ENCODE measurements at places on chromosomes 7 and 10. TPM values are rescaled to one million over a fixed set of nuclear protein-coding genes. Genes with fewer than 3 reads are reported as not detected.

- no peak for DNase-seq
Observed at GRCh38 chr7:107715531-107715930, 28.4 kb upstream of the CBLL1 start.

DNA sequence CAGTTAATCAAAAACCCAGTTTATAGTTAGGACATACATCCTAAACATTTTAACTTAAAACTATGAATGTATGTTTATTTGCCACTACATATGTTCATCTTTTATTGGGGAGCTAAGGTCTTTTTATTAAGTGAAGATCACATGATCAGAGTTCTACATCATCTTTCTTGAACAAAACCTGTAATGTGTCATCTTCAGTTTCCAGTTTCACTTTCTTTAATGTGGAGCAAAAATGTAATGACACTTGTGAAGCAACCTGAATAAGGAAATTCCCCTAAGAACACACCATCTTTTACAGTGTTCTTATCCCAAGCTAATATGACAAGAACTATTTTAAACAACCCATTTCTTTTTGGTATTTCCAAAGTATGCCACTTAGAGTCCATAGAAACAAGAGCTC lies 166.7 kb upstream of the BET1 start:
- DNase-seq = no peak

DNA sequence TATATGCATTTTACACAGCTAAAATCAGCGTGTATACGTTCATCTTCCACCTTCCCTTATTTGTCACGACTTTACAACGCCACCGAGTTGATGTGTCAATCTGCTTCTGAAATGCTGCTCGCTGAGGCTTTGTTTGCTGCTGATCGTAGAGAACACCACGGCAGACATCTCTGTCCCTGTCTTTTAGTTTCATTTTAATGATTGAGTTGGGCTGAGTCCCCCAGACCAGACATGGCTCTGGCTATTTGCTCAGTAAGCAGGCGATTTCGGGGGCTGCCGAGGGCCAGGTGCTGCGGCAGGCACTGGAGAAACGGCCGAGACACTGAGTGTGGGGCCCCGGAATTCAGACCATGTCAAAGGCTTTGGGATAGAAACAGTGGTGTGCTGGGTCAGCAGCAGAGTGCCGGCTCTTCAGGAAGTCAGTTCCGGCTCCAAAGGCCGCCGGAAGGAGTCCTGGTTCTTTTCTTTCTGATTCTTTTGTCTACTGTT lies 5.0 kb downstream of the LRRC27 start:
- DNase-seq = no peak

OR2A5 gene
- not detected for polyA plus RNA-seq

DNA sequence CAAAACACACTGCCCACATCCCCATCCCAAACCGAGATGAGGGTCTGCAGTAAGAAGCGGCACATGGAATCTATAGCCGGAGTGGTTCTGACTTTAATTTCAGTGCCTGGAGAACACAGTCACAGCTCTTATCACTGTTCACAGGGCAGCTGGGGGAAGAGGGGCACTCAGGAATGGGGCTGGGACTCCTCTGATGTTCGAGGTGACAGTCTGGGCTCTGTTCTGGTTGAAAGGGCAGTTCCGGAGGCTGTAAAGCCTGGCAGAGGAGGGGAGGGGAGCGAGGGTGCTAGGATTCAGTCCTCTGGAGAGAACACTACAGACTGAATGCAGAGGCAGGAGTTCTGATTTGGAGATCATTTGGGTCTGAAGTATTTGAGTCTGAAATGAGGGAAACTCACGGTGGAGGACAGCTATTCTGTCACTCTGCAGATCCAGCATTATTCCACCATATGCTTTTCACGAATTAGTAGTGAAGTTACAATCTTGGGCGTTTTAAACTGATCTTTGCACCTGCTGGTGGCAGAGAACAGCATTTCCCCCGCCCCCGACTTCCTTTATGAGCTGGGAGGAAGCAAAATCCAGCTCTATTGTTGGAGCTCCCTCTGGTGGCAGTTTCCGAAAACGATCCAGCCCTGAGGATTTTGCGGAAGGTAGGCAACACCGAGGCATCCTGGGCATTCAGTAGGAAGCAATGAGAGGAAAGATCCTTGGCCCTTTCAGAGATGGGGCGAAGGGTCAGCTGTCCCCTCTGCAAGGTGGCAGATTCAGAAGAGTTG lies 22.7 kb upstream of the KCNK18 start:
- DNase-seq = peak; percentile 91

CALML3 gene
- not detected for polyA plus RNA-seq

GRCh38 chr10:1048349-1048731 lies 579 bp downstream of the IDI1 start:
- no peak for DNase-seq

GRCh38 chr10:49168831-49169500 lies 19.2 kb downstream of the TMEM273 start:
- DNase-seq = no peak

DNA sequence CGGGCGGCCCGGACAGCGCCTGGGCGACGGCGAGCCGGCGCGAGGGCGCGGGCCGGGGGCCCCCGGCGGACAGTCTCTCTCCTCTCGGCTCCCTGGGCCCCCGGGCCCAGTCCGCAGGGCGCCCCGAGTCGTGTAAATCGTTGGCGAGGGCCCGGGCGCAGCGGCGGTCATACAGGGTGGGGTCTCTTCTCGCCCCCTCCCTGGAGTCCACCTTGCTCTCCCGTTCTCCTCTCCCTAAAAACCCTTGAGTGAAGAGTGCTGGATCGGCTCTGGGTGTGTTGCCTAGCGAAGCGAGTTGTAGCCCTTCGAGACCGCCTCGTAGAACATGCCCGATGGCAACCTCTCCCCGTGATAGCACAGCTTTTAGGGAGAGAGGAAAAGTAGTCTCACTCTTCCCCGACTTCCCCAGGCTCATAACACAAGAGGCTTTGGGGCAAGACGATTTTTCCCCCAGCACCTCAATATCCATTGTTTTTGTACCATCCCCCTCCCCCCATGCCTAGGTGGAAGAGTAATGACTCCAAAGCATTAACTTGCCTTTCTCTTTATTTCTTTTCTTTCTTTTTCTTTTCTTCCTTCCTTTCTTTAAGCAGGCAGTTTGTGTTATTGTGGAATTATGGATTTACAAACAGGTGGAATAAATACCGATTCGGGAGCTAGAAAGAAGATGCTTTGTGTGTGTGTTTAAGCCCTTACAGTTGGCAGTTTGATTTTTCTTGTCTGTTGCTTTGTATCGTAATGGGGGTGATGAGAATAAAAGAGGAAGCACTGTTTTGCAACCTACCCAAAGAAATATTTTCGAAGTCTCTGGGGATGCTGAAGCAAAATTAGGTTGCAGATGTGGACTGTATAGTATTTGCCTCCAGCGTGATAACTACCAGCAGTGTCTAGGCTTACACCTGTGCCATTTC lies 822 bp downstream of the SHOC2 start:
- DNase-seq = peak; percentile 54

Data from A549 (cell line).